DMS 273 treated with DMSO at 0.1 percent for 48 hours (cell line): ENCODE measurements at places on chromosomes 2 and 18.
A peak's percentile ranks its signal among the peaks of the same experiment; 100 is the strongest.

DNA sequence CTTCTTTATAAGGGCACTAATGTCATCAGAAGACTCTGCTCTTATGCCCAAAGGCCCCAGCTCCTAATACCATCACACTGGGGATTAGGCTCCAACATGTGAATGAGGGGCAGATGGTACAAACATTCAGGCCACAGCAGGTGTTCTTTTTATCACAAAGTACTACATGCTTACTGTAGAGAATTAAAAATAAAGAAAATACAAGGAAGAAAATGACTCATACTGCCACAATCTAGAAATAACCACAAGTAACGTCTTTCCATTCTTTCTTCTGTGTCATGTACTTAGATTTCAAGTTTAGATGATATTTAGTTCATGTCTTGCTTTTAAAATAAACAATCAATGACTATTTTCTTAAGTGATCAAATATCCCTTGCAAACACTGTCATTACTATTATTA, 100.3 kb upstream of the NEDD4L start:
- DNase-seq, result peak; percentile 25

GRCh38 chr2:98870516-98871158, 65.4 kb downstream of the CRACDL start:
- DNase-seq, result no peak

- DNase-seq, result no peak
Measured at GRCh38 chr2:3121601-3122000, 256.0 kb downstream of the EIPR1 start.

GRCh38 chr2:37330681-37331080, 6.0 kb upstream of the PRKD3 start:
- DNase-seq, result no peak

DNA sequence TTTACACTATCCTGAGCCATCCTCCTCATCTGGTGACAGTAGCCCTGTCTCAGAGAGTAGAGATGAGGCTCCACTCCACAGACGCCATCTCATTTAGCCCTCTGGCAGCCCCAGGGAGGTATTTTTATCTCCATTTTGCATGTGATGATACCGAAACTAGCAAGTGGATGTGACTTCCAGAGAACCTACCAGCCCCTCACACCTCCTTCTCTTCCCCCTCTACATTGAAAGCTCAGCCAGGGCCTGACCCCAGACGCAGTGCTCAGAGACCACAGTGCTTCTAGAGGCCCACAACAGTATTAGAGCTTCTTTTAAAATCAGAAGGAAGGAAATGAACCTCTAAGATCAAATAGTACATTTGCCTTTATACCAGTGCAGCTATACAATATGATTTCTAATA, 8.3 kb downstream of the GYPC start:
- no peak for DNase-seq

DNA sequence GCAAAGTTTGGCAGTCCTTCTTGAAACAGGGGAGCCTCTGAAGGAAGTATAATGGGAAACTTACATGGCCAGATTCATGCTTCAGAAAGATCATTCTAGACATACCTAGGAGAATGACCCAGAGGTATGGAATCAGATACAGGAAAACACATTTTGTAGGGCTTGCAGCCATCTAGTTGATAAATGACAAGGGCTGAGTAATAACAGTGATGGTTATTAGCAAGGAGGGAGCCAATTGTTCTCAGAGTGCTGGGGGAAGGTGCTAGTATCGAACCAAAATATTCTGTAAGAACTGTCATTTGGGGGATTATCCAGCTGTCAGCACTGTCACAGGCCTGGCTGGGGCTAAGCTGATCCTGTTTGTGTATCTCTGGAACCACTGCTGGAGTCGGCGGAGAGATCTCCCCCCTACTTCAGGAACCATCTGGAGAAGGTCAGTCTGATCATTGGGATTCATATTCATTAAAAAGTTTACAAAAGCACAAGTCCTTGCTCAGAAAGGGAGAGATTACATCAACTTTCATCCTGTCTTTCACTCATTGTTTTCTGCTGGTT, 113.8 kb upstream of the THSD7B start:
- DNase-seq, result no peak
